ENCODE measurements at places on chromosomes 3 and 15.

GRCh38 chr15:77871852-77872371 lies 205.6 kb downstream of the TBC1D2B start:
- peaks cover 11% of the 10 kb centered on the region for H3K4me1 ChIP-seq
- H3K27me3 ChIP-seq, result no peaks in the 10 kb centered on the region
- H3K36me3 ChIP-seq, result no peaks in the 10 kb centered on the region
- no peak overlapping the region for H3K4me3 ChIP-seq
- no peak for DNase-seq
- no peak overlapping the region for H3K27ac ChIP-seq

GRCh38 chr3:26018889-26019288 lies 229.0 kb downstream of the OXSM start:
- no peak overlapping the region for H3K4me3 ChIP-seq
- DNase-seq, result no peak
- no peaks in the 10 kb centered on the region for H3K36me3 ChIP-seq
- H3K27me3 ChIP-seq, result no peaks in the 10 kb centered on the region
- H3K4me1 ChIP-seq, result no peaks in the 10 kb centered on the region
- H3K27ac ChIP-seq, result no peak overlapping the region

GRCh38 chr15:46442184-46442583 lies 807.4 kb downstream of the SQOR start:
- no peaks in the 10 kb centered on the region for H3K36me3 ChIP-seq
- H3K4me3 ChIP-seq, result no peak overlapping the region
- H3K4me1 ChIP-seq, result peaks cover 7% of the 10 kb centered on the region
- no peak for DNase-seq
- no peak overlapping the region for H3K27ac ChIP-seq
- no peaks in the 10 kb centered on the region for H3K27me3 ChIP-seq

DNA sequence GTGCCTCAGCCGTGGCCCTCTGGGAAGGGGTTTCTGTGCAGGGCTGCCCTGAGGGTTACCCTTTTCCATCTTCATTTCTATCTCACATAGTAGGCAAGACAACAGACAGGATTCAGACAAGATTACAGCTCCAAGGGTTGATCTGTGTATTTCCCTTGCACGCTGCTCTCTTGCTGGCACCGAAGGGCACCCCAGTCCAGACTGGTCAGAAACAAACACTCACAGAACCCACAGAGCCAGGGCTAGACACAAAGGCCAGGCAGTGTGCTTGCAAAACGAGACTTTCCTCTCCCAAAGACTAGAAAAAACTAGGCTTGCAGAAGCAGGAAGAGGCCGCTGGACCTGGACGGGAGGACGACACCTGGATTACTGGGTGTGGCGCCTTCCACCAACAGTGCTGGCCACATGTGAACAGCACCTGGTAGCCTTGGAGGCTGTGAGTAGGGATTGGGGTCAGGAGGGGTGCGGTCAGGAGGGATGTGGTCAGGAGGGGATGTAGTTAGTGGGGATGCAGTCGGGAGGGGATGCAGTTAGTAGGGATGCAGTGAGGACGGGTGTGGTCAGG lies 96.8 kb downstream of the BDH1 start:
- H3K4me3 ChIP-seq, result no peak overlapping the region
- H3K27me3 ChIP-seq, result peaks cover 22% of the 10 kb centered on the region
- peaks cover 12% of the 10 kb centered on the region for H3K4me1 ChIP-seq
- no peak for DNase-seq

DNA sequence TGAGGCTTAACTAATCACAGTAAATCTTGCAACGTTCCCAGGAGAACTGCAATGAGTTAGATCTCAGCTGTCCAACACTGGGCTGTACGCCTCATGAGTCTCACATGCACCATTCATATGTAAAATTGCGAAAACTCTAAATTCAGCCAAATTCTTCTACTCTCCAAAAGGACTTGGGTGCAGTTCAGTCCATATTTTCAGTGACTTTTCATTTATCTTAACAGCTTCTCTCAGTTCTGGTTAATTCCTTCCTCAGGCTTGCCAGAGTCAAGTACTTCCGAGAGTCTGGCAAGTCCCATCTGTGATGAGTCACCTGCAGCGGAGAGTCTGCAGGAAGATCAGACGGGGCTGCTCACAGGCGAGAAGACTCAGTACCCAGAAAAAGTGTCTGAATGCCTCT lies 11.5 kb downstream of the CCDC80 start:
- H3K27ac ChIP-seq, result no peak overlapping the region
- peaks cover 39% of the 10 kb centered on the region for H3K36me3 ChIP-seq
- H3K27me3 ChIP-seq, result no peaks in the 10 kb centered on the region
- H3K4me1 ChIP-seq, result peaks cover 20% of the 10 kb centered on the region
- no peak overlapping the region for H3K4me3 ChIP-seq
